ENCODE measurements at places on chromosomes 3 and 15.

DNA sequence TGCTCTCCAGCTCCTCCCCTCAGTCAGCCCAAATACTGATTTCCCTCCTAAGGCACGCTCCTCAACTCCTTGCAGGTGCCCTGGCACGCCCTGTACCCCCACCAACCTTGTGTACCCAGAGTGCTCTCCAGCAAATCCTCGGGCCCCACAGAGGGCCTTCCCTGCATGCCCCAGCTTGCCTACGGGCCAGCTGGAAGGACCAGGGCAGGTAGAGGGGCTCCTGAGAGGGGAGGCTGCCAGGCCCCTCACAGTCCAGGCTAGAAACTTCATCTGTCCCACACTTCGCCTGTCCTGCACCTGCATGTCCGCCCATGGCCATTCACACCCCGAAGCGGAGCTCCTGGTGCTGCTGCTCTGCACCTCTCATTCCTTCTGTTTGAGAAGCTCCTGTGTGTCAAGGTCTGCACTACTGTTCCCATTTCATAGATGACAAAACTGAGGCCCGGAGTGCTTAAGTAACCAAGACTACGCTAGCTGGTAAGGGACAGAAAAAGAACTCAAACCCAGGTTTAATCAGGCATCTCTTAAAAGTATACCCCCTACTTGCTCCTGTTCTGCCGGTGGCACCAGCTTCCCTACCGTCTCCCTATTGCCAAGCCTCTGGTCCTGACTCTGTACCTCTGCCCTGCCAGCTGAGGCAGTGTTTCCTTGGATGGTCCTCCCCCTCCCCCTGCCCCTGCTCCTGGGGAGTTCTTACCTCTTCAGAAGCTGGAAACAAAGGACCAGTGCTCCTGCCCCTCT is 35.6 kb downstream of the ZXDC start:
- DNase-seq, result no peak

DNA sequence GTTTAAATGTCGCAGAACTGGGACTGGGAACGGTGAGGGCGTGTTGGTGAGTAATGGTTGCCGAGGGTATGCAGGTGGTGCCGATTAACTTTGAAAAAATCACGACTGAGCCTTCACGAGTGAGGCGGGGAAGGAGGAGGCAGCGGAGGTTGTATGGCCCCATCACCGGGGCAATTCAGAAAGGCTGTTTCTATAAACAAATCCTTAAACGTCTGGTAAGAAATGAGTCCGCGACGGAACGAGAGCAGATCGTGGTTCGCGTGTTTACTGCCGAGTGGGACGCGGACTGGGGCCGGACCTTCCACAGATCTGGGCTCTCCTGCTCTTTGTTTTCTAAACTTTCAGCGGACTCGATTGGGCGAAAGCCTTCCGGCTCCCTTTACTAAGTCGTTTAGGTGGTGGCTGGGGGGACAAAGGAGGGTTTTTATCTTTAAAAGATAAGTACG is 2.7 kb downstream of the IGF1R start:
- peak; percentile 44 for DNase-seq

GRCh38 chr3:175307642-175308041 is 448.5 kb downstream of the NAALADL2 start:
- no peak for DNase-seq

DNA sequence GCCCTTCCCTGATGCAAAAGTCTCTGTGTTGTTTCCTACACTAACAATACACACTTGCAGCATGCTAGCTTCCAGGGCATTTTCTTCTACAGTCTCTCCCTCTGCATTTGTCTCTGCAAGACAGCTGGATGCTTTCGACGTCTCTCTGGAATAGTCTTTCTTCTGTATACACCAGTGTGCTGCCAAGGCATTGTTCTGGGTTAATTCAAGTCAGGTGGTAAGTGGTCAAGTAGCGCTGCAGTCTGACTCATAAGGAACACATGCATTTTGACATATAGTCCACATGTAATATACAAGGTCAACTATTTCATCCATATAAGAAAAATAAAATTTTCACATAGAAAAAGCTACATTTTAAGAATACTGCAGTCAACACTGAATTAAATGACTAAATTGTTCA is 92.7 kb downstream of the MYLK start:
- DNase-seq, result no peak

- no peak for DNase-seq
Measured at GRCh38 chr3:122247087-122247824, 63.8 kb downstream of the CASR start.

- no peak for DNase-seq
Measured at GRCh38 chr3:14946236-14946635, 1.1 kb upstream of the NR2C2 start.

- no peak for DNase-seq
Measured at GRCh38 chr3:140530131-140530530, 147.7 kb upstream of the TRIM42 start.

GRCh38 chr15:100206643-100207042 is 135.1 kb downstream of the ADAMTS17 start:
- no peak for DNase-seq

- DNase-seq, result no peak
Measured at GRCh38 chr15:48559285-48559684, 86.2 kb downstream of the FBN1 start.

DNA sequence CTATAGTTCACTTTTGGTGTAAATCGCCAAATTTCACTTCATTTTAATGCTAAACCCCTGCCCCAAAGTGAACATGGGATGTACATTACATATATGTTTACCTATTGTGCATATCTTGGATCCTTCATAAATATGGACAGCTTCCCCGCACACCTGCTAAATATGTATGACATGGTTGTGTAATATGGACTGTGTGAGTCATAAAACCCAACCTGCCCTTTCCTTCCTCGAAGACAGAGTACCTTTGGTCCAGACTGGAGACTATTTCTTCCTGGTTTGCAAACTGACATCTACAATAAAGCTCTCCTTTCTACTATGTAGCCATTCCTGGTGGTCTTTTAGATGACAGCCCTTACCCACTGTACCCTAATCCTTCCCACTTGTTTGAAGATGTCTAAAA is 12.4 kb downstream of the ACTC1 start:
- DNase-seq, result no peak

- peak; percentile 19 for DNase-seq
Measured at GRCh38 chr15:64503197-64503596, 42.8 kb downstream of the ZNF609 start.

- no peak for DNase-seq
Measured at GRCh38 chr15:78618064-78618463, 2.7 kb downstream of the CHRNA3 start.

DNA sequence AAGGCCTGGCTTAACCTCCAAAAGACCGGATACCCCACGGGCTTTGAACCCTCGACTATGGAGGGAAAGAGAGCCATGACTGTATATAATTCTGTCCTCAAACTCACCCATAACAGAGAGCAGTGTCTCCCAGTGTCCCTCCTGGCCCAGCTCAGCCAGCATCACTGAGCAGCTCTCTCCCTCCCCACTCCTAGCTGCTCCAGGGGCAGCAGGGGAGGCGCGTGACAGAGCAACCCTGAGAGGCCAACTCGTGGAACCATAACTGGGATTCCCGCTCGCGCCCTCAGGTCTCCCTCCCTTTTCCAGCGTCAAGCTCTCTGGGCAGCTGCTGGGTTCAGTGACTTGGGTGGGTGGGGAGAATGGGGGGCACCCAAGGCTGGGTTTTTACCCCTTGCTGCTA is 561 bp upstream of the CPLX3 start:
- DNase-seq, result no peak

GRCh38 chr15:83061680-83062079 is 5.4 kb downstream of the BTBD1 start:
- DNase-seq, result no peak

- no peak for DNase-seq
Measured at GRCh38 chr15:73323374-73323955, 45.3 kb downstream of the HCN4 start.

DNA sequence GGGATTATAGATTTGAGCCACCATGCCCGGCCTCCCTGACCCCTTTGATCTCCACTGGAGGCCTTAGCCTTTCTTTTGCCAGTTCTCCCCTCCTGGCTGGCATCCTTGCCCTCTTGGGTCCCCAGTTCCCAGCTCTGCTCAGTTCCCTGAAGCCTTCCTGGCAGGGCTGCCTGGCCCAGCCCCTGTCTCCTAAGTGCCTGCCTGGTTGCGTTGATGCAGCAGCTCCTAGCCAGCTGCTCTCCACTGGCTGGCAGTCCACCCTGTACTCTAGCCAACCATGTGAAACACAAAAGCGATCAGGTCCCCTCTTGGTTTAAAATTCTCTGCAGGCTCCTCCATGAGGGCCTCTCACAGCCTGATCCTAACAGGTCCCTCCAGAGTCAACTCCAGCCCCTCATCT is 184.7 kb downstream of the RAB11A start:
- DNase-seq, result no peak

DNA sequence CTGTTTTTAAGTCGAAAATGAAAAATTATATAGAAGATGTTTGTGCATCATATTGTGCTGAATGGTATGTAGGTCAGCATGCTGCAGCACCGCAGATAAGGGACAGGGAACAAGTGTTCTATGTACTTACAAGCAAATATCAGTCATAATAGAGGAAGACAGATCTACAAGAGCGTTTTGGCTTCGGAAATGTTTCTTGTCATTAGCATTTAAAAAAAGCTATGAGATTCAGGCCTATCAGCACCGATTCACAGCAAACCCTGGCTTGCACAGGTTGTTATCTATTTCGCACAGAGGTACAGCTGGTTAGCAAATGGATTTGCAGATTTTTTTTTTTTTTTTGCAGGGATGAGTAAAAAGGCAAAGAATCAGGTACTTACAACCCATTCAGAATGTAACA is 204.2 kb upstream of the TBC1D5 start:
- no peak for DNase-seq

GRCh38 chr3:162610261-162610660 is 1113.7 kb downstream of the OTOL1 start:
- DNase-seq, result no peak

DNA sequence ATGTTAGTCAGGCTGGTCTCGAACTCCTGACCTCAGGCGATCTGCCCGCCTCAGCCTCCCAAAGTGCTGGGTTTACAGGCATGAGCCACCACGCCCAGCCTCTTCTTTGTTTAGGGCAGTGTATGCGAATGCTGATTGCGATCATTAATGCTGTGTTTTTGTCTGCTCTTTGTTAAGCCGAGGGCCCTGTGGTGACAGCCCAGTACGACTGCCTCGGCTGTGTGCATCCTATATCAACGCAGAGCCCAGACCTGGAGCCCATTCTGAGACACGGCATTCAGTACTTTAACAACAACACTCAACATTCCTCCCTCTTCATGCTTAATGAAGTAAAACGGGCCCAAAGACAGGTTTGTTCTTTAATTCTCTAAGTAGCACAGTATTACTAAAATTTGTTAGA is 7.8 kb downstream of the KNG1 start:
- DNase-seq, result no peak

Data from CD4-positive, alpha-beta T cell treated with Interleukin-6 for 4 hours (primary cell).